ENCODE measurements at places on chromosomes 3 and 15.

DNA sequence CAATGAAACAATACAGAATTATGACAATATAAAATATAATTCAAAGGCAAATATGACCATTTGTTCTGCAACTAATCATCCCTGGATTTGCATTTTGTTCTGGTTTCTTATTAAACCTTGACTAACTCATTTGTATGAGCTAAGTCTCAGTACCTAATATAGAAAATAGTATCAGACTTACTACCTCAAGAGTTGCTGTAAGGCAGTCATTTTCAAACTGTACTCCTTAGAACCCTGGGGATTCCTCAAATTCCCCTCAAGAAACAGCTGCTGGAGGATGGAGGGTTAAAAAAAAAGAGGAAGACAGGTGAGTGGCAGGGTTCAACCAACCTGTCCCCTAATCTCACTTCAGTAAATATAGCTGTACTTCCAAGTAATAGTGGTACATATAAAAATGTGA lies 11.1 kb downstream of the ZBTB11 start:
- DNase-seq, result no peak

- no peak for DNase-seq
These were observed 18.7 kb upstream of the CLSTN2 start for GRCh38 chr3:139916271-139916670.

GRCh38 chr3:171358181-171358880 lies 101.9 kb downstream of the TNIK start:
- no peak for DNase-seq

- DNase-seq, result no peak
These were observed 308.4 kb downstream of the RPLP1 start for GRCh38 chr15:69760890-69761568.

DNA sequence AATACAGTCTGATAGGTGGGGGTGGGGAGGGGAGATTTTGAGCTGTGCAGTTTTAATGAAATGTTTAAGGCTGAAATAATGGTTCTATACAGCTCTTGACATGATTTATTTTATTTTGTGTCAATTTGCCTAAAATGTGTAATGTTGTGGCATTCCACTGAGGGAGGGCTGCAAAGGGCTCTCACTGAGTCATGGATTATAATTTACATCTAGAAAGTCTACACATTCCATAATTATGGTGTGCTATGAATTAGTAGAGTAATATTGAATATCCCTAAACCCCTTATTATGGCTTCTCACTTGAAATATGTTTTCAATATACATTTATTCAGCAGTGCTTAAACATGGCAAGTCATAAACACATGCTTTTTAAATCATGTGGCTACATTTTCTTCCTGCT lies 103.9 kb downstream of the RARB start:
- no peak for DNase-seq

GRCh38 chr15:88738796-88739195 lies 64.4 kb upstream of the ACAN start:
- no peak for DNase-seq

DNA sequence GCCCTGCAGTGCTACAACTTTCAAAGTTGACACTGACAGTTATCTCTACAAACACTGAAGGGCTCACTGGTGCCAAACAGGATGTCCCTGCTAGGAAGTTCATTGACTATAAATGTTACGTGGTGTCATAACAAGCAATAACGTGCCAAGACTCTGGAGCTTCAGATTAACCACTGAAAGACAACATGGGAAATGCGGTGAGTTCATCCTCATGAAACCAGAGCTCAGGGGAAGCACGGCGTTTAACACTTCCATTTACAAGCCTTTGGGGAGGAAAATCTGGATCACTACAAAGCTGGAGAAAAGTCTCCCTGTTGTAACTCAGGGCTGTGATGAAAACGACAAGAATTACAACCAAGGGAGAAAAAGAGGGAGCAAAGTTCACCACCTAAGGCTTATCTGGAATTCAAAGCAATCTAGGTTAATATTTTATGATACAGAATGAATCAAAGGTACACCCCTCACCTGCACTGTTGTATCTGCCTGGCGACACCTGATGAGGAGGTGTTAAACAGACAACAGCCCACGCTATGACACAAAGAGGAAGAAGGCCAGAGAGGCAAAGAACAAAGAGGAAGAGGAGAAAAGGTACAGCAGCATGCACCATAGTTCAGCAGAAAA lies 27.0 kb downstream of the SHQ1 start:
- no peak for DNase-seq

DNA sequence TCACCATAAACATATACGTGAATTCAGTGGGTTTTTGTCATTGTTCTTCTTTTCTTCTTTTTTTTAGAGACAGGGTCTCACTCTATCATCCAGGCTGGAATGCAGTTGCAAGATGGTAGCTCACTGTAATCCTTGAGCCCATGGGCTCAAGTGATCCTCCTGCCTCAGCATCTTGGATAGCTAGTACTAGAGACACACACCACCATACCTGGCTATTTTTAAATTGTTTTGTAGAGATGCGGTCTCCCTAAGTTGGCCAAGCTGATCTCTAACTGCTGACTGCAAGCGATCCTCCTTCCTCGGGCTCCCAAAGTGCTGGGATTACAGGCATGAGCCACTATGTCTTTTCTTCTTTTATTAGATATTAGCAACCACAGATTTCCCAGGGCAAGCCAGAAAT lies 220.6 kb downstream of the NLGN1 start:
- DNase-seq, result no peak

DNA sequence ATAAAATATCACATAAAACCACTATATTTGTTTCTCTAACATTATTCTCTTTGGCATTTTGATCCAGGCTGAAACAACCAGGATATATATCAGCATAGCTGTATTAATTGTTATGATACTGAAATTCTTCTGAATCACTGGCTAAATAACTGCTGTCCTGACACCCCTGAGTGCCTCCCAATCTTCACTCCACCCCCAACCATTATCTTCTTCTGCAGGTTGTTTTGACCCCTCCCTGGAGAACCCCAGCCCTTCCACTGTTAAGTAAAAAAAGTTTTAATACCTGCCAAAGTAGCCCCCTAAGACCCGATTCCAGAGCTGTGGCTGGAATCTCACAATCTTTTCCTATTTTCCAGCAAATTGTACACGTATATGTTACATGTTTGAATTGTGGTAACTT lies 124.1 kb downstream of the DNAH12 start:
- DNase-seq, result no peak

DNA sequence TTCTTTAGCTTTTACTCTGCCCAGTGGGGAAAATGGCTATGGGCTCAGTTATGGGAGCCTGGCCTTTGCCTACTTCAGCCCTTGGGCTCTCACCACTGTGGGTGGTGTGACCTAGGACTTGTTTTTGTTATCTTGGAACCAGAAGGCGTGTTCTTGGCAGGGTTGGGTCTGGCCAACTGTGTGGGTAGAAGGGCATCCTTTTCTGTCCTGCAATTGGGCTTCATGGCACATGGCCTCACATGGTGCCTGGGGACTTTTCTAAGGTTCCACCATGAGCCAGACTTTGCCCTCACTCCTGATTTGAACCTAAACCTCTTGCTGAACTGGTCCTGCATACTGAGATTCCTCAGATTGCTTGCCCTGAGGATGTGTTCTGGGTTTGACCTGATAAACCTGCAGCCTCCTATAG lies 1.7 kb downstream of the GLYCTK start:
- DNase-seq, result no peak

- peak; percentile 71 for DNase-seq
These were observed 960 bp downstream of the THBS1 start for GRCh38 chr15:39581793-39582285.

DNA sequence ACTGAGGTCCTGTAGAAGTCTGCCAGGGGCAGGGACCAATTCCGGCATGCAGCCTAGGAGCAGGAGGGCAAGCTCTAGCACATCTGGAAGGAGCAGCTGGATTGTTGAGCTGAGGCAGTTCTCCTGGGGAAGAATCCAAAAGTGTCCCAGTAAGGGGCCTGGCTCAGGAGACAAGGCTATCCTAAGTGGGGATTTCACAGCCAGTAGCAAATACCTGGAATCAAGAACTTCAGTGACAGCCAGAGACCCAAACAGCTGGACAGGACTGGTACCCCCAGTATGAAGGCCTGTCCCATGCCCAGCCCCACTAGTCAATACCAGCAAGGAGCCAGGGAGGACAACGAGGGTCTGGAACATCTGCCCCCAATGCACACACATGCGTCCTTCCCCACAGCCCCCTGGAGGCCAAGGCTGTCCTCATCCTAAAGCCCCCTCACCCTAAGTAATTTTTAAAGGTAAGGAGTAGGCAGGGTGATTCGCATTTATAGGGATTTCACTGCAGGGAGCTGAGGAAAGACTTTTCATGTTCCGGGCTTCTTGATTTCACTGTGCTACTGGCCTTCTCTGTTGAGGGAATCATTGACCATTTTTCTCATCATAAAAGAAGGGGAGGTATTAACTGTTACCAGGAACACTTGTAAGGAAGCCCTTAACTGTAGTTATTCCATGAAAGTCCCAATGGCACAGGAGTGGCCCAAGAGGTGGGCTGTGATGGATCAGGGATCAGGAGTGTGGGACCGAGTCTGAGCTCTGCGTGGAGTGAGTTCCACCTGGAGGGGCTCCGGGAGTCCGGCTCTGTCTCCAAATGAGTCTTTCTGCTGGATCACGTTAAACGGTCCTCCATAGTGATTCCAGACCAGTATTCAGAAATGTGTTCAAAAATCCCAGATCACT lies 2.6 kb upstream of the CHSY1 start:
- no peak for DNase-seq

- no peak for DNase-seq
These were observed 252.2 kb upstream of the TBL1XR1 start for GRCh38 chr3:177449360-177450006.

DNA sequence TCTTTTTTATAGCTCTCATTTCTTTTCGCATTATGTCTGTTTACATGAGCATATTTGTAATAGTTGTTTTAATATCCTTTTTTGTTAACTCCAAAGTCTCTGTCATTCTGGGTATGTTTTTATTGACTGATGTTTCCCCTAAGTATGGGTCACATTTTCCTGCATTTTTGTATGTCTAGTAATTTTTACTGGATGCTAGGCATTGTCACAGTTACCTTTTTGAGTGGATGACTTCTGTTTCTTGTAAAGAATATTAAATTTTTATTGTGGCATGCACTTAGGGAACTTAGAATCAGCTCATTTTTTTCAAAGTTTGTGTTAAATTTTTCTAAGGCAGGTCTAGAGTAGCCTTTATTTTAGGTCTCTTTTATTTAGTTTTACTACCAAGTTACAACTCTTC lies 40.7 kb downstream of the ANAPC13 start:
- no peak for DNase-seq

GRCh38 chr3:59006634-59007517 lies 42.9 kb downstream of the CFAP20DC start:
- no peak for DNase-seq

DNA sequence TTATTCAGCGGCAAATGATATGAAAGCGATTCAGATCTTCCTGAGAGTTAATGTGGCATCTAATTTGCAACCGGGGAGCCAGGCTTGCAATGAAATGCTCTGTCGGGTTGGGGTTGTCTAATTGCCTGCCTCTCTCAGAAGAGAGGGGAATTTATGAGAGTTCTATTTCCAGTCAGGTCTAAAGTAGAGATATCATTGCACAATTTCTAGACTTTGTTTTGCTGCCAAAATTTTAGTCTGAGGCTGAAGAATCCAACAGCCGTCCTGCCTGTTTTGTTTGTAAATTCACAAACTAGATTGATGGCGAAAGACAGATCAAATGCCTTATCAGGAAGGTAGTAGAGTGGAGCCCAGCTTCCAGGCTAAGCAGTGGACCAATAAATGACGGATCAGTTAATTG lies 610 bp downstream of the LIPC start:
- DNase-seq, result no peak

DNA sequence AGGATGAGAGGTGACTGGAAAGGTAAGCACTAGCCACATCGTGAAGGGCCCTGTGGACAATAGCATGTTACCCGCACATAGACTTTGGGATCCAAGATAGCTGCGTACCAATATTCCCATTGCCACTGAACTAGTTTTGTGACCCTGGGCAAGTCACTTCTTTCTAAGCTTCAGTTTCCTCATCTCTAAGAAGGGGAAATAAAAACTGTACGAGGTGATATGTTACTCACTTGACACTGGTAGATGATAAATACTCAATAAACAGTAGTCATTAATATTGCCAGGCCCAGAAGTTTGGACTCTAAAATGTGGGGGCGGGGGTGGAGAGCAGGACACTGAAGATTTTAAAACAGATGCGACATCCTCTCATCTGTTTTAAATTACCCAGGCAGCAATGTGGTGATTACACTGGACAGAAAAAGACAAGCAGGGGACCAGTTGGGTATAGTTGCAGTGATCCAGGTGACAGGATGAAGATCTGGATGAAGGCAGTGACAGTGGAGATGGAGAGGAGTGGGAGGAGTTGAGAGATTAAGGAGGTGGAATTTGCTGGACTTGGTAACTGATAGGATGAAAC lies 2.5 kb downstream of the ATG7 start:
- DNase-seq, result no peak

DNA sequence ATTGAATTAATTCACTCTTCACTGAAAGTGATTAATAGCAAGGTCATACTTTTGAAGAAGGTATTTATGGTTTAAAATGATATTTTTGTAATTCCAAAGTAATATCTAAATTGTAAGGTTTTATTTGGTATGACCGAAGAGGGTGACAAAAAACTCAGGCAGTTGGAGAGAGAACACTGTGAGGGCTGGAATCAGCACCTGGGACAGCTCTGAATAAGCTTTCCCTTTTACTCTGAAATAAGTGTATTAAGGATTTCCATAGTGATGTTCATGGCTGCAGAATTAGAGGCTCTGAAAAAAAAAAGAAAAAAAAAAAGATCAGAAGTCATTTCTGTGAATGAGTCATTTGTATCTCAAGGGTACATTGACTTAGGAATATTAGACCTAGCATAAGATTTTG lies 299.5 kb downstream of the IL5RA start:
- no peak for DNase-seq

- no peak for DNase-seq
These were observed 202.6 kb downstream of the XXYLT1 start for GRCh38 chr3:195068084-195069080.

DNA sequence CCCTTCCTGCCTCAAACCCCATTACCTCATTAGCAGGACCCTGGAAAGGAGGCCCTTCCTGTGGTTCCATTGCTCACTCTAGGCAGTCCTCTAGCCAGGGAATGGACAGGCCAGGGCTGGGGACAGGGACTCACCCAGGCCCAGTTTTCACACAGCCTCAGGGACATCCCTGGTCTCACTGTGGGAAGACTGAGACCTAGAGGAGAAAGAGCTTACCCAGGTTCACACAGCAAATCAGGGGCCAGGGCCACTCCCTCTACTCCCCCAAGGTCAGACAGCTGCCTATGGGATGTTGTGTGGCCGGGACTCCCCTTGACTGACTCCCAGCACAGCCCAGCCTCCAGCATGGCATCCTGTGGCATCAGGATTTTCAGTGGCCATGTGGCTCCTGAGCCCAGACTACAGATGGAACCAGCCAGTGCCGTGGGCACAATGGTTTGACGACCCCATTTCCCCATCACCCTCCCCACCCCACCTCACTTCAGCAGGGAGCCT lies 49.3 kb downstream of the ADAMTS7 start:
- DNase-seq, result no peak

GRCh38 chr3:124833710-124834332 lies 53.3 kb downstream of the ITGB5 start:
- no peak for DNase-seq

GRCh38 chr3:156619376-156619775 lies 55.0 kb upstream of the TIPARP start:
- no peak for DNase-seq

GRCh38 chr3:10933470-10933804 lies 59.1 kb upstream of the SLC6A1 start:
- no peak for DNase-seq

GRCh38 chr3:169052465-169053302 lies 610.8 kb downstream of the MECOM start:
- no peak for DNase-seq
